ENCODE measurements at places on chromosomes 5 and 9.

- no peak for DNase-seq
These were observed 530.5 kb downstream of the SEMA5A start for GRCh38 chr5:9015260-9015936.

GRCh38 chr5:17329571-17329970 lies 112.1 kb downstream of the BASP1 start:
- no peak for DNase-seq

- no peak for DNase-seq
These were observed 94.8 kb upstream of the PHYKPL start for GRCh38 chr5:178327446-178327845.

- DNase-seq: no peak
These were observed 114.4 kb downstream of the PBX3 start for GRCh38 chr9:125861405-125862058.

DNA sequence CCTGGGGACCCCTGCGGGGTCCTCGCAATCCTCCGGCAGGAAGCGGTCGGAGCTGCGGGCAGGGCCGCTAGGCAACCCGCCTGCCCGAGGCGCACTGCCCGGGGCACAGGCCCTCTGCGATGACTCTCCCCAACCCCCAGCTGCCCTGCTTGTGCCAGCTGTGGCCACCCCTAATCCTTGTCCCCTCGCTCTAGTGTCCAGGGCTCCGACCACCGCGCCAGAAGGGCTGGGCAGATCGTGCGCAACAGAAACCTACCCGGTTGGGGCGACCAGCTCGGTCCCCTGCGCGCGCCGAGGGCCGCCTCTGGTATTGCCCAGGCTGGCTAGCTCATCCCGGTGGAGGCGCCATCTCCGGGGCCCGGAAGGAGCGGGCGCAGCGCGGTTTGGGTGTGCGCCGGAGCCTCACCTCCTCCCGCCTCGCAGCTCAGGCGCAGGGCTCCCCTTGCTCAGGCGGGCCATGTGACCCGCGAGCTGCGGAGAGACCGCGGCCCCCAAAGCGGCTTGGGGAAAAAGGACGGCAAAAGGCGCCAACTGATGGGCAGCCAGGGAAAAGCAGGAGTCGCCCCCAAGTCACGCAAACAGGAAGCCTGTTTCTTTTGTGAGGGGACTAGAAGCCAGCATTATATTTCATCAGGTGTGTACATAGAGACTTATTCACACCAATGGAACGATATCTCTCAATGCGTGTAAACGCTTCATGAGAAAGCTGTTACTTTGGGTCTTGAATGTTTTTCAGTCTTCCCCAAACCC lies 46.8 kb upstream of the RNF20 start:
- no peak for DNase-seq

DNA sequence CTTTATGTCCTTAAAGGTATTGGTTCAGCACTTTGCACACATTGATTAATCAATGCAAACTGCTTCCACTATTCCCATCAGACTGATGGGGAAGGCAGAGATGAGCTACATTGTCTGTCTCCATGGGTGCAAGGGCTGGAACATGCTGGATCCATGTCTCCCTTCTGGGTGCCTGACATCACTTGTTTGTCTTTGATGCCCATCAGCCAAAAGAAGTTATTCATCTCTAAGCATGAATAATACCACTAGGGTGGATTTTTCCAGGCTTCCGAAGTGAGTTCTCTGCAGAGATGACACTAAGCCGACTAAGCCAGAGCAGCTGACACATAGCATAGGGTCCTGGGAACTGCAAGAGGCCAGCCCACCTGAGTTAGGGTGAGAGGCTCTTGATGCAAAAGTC lies 8.7 kb downstream of the FGF1 start:
- no peak for DNase-seq

GRCh38 chr9:129500161-129500862 lies 120.6 kb downstream of the C9orf50 start:
- no peak for DNase-seq

GRCh38 chr5:156400231-156400986 lies 73.4 kb downstream of the SGCD start:
- DNase-seq: no peak

- no peak for DNase-seq
These were observed 64.7 kb downstream of the RXRA start for GRCh38 chr9:134390947-134391318.

DNA sequence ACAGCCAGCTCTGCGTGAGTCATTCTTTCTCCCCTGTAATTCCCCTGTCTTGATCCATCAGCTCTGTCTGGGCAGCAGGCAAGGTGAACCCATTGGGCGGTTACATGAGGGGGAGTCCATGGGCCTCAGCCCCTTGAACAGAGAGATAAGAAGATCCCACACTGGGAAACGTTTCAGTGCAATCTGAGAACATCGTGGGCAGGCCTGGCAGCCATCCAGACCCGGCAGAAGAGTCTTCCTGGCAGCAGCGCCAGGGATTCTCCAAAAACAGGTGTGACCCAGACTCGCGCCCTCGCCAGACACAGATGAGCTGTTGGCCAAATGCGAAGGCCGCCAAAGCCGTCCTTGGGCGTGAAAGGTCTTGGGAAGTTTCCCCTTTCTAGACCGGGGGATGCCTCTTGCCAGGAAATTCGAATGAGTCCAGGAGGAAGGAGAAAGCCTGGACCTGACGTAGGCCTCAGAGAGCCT lies 6.4 kb upstream of the SLC12A7 start:
- DNase-seq: no peak

GRCh38 chr9:14119694-14120514 lies 194.0 kb downstream of the NFIB start:
- no peak for DNase-seq

DNA sequence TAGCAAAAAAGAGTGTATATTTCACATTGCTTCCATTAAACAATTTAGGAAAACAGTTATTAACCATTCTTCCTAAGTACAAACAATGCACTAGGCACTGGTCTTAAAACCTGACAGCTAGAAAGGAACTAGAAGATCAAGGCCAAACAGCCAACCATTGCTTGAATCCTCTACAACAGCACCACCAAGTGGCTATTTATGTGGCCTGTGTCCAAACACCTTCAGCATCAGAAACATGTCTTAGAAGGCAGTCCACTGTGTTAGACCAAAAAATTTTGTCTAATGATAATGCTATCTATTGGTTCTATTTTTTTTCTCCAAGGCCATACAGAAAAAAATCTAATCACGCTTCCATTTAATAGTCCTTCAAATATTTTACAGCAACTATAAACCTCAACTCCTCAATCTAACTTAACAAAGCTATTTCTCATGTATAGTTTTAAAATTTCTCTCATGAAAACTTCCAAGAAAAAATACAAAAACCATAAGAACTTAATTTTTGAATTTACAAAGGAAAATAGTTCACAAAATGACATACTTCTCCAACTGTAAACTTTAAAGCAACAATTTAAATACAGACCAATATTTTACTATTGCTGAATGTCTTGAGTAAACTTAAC lies 36.1 kb downstream of the CAAP1 start:
- no peak for DNase-seq

DNA sequence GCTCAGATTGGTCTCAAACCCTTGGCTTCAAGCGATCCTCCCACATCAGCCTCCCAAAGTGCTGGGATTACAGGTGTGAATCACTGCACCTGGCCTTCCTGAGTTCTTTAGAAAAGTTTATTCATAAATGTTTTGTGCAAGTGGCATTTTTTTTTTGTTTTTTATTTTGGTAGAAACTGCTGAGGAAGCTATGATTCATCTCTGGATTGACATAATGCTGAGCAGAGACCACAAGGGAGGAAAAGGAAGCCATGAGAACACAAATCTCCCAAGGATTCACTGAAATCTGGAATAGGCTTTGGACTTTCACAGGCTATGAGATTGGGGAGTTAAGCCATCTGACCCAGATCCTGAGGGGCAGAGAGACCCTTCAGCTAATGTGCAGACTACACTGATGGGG lies 3.4 kb upstream of the SLC46A2 start:
- DNase-seq: no peak

GRCh38 chr5:87185838-87186237 lies 81.8 kb upstream of the RASA1 start:
- no peak for DNase-seq

DNA sequence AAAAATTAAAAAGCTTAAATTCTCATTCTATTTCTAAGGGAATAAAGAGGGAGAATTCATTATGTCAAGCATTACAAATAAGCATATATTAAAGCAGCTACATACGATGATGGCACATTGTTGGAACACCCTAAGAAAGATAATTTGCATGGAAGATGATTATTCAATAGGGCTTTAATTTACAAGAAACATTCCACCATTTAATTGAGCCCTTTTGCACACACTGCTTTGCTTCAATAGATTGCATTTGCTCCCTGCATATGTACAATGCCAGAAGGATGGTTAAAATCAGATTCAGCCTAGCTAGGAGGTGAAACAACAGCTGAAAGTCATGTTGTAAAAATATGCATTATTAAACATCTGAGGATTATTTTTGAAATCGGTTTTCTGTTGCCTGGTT lies 21.8 kb downstream of the KIAA1958 start:
- no peak for DNase-seq

DNA sequence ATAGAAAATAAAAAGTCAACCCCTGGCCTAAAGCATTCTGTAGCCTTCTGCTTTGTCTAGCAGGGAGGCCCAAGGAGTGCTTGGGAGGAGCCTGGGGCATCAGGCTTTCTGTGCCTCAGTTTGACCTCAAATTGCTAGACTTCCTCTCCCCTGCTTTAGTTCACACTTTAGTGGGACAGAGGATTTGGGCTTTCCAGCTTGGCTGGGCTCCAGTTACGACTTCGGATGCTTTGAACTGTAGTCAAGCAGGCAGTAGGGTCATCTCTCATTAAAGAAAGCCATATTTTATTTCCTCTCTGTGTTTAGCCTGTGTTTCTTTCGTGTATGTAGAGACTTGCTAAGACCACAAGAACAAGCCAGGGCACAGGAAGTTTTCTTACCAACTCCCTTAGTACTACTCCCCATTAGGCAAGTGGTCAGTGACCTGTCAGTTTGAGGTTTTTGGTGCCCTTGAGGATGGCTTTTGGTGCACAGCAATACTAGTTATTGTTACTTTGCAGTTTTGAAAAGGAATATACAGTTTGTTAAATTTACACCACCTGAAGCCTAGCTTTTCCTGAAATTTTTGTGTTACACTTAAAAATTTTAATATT lies 334.7 kb downstream of the NDUFS4 start:
- DNase-seq: no peak

GRCh38 chr5:69013481-69013880 lies 80.3 kb upstream of the SLC30A5 start:
- DNase-seq: no peak

- DNase-seq: no peak
These were observed 332.4 kb downstream of the KCTD16 start for GRCh38 chr5:144503123-144503522.

- no peak for DNase-seq
These were observed 104.8 kb downstream of the VCAN start for GRCh38 chr5:83576341-83576740.

DNA sequence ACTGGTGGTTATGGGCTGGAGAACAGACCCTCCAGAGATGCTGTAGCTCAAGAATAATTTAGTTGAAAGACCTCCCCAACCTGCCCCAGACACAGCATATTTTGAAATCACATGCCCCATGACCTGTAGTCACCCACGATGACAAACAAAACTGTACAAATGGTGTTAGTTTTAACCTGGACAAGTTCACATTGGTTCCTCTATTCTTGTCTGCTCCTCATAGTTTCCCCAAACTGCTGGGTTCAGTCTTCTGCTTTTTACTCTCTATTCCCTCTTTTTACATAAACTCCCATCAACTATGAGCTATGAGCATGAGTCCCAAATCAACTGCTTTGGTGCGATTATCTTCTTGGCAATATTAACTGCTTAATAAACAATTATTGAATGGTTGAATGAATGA lies 365.3 kb upstream of the CLINT1 start:
- DNase-seq: no peak

DNA sequence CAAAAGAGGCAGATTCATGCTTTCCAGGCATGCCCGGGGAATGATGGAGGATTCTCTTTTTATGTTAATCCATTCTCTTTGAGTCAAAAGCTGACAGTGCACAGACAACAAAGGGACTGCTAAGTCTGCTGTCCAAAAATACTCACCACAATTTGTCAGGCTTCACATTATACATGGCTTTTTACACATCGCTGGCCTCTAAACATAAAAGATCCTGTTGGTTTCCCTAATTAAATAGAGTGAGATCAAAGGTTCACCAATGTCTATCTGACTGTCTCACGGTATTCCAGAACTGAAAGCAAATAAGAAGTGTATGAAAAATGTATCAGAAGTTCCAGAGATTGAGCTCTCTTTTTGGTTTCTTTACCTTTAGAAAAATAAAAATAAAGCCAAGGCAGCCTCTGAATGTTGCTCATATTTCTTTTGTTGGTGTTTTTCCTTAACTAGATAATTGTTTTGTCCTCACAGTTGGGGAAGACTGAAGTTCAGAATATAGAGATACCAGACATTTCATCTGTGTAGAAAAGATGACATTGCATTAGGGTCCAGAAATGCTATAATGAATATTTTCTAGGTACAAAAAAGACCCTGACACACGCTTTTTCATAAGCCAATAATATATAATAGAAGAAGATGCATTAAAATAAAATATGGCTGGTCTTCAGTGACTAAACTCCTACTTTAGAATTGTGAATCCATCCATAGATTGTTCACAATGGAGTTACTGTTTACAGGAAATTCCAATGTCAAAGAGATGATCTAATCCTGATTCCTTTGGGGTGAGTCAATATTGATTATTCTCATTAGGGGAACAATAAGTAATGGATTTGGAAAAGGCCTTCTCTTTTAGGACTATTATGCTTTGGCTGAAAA lies 688.2 kb upstream of the CDH6 start:
- DNase-seq: no peak

- no peak for DNase-seq
These were observed 59.9 kb upstream of the IL6ST start for GRCh38 chr5:56054666-56055065.

GRCh38 chr5:1722877-1723276 lies 76.8 kb downstream of the MRPL36 start:
- no peak for DNase-seq

GRCh38 chr5:5467737-5468136 lies 45.3 kb downstream of the ICE1 start:
- no peak for DNase-seq

DNA sequence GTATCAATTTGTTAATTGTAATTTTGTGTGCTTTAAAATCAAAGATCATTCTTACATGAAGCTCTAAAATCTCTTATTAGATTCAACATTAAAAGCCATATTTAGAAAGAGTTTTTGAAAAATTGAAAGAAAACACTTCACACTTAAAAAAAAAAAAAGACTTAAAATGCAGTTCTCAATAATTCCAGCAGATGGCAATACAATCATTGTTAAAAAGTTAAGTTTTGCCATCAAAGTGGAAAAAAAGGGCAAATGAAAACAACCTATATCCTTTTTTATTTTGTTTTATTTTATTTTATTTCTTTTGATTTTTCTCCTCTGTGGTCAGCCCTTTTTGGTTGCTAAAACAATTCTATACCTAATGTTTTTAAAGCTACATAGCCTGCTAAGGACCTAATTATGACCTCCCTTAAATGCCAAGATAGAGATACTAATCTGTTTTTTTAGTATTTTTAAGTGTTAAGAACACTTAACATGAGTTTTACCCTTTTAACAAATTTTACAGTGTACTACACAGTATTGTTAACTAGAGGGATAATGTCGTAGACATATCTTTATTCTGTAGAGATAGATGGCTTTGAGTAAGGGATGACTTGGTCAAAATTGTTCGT lies 154.2 kb upstream of the DAB2 start:
- DNase-seq: no peak
